Tracheal epithelial cell (primary cell): ENCODE measurements at places on chromosomes 7 and 10. TPM values are rescaled to one million over a fixed set of nuclear protein-coding genes. Genes with fewer than 3 reads are reported as not detected.

Gene HPS6
- total RNA-seq = 51.8 and 62.2 TPM in 2 replicates

Gene LIPK
- 0.43 and 0.48 TPM in 2 replicates for total RNA-seq

Gene PIP4K2A
- 12.3 and 17.1 TPM in 2 replicates for total RNA-seq

Gene THSD7A
- 0.21 and 0.48 TPM in 2 replicates for total RNA-seq

Gene ATXN7L1
- 1.5 and 1.9 TPM in 2 replicates for total RNA-seq

Gene CALHM1
- not detected in 2 replicates for total RNA-seq

Gene BAMBI
- 5.5 and 8.2 TPM in 2 replicates for total RNA-seq

Gene PON3
- total RNA-seq = 0.96 and 3.6 TPM in 2 replicates

Gene CYP3A4
- total RNA-seq = under 0.01 and 0.21 TPM in 2 replicates

Gene AGAP3
- total RNA-seq = 99.0 and 106 TPM in 2 replicates
